GOT3 (cell line): ENCODE measurements at places on chromosomes 7 and 10.

DNA sequence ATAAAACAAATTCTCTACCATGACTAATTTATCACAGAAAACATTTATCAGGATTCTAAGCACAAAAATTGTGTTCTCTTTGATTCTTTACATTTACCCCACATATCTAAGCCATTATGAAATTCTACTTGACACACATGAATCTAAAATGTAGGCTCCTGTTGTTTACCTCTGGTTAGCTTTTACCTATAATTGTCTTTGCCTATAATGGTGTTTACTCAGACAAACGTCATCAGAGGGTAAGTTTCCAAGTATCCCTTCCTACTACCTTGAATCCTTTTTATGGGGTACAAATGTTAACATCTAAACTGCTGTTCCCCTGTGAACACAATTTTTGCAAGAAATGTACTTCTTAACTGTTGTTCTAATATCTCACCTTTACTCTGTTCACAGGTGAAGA is 63.5 kb downstream of the MINDY3 start:
- DNase-seq: no peak

DNA sequence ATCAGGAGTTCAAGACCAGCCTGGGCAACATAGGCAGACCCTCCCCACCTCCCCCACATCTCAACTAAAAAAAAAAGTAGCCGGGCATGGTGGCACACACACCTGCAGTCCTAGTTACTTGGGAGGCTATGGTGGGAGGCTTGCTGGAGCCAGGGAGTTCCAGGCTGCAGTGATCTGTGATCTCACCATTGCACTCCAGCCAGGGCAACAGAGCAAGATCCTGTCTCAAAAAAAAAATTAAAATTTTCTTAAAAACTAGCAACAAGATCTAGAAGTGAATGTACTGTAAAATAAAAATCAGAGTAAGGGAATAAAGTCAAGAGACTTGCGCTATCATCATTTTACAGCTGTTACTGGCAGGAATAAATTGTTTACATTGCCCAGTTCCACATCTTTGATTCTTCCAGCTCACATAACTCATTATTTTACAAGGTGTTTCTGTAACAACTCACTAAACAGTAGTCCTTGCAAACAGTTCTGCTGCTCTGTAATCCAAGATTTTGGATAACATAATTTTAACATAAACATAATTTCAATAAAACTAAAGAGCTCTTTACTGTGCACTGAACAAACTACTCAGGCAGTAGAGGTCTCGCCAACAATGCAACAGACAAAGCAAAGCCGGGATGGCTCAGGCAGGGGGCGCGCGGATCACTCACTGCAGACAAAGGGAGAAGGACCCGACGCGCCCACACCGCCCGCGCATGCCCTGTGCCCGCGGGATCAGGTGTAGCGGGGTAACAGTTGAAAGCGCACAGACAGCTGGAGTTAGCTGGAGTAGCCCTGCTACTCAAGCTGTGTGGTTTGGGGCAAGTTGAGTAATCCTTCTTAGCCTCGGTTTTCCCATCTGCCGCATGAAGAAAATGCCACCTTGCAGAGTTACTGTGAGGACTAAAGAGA is 73.3 kb upstream of the NFE2L3 start:
- peak; percentile 11 for DNase-seq

DNA sequence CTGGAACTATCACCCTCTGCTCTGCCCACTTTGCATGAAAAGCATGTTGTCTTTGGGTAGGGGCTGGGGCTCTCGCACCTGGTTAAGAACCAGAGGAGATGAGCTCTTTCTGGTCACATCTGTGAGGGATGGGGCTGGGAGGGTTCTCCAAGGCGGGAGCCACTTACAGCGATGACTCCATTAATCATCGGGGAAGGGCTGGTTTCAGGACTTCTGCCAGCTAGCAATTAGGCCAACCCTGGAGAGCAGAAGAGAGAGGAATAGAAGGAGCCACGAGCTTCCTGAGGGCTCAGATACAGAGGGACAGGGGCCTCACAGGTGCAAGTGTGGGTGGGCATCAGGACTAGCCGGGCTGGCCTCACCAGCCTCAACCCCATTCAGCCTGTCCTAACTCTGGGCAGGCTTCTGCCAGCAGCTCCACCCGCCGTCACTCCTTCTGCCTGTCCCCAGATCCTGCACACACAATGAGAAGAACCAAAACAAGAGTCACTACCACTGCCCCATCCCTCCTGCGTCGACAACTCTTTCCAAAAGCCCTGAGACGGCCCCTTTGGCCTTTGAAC is 8.4 kb downstream of the AQP1 start:
- DNase-seq: no peak

DNA sequence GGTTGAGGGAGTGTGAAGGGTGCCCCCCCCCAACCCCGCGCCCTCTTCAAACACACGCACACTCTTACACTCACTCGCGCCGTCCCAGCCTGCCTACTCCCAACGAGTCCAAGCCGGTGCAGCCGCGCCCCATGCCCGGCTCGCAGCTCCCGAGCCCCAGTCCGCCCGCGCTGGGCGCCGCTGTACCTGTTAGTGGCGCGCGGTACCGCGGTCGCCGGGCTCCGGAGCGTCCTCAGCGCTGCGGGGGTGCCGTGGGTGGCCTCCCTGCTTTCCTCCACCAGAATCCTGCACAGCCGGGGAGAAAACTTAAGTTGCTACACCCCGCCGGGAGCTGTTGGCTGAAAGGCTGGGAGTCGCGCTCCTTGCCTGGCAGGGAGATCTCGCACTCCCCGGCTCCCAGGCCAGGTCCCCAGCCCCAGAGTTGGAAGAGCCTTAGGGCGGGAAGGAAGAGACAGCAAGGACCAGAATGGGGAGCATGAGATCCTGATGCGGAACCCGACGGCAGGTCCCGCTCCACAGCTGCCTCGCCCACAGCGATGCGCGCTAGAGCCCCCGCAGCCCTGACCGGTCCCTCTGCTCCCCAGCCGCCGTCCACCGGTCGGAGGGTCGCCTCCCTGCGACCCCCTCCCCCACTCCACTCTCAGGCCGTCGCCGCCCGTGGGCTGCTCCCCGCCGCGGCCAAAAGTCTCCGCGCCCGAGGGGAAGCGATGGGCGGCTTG is 863 bp downstream of the ST8SIA6 start:
- DNase-seq: peak; percentile 18

DNA sequence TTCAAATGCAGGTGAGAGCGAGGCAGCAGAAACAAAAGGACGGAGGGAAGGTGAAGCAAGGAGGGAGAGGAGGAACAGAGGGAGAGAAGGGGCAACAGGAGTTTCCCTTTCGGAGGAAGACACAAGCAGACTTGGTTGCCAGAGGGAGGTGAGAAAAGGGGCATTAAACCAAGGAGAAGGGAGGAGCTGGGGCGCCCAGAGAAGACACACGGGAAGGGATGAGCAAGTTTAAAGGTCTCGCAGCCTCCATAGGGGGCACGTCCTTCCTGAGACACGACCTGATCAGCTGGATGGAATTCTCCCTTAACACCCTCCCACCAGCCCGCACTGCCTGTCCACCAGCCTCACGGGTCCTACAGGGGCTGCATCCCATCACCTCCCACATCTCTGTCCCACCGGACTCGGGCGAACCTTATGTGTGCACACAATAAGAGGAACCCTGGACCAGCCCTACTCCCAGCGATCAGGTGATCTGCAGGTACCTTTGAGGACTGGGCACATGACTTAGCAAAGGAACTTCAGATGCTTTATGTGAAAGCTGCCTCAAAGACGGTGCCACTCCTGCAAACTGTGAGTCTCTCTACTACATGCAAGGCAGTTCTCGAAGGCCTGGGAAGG is 251.2 kb downstream of the TNS3 start:
- no peak for DNase-seq

DNA sequence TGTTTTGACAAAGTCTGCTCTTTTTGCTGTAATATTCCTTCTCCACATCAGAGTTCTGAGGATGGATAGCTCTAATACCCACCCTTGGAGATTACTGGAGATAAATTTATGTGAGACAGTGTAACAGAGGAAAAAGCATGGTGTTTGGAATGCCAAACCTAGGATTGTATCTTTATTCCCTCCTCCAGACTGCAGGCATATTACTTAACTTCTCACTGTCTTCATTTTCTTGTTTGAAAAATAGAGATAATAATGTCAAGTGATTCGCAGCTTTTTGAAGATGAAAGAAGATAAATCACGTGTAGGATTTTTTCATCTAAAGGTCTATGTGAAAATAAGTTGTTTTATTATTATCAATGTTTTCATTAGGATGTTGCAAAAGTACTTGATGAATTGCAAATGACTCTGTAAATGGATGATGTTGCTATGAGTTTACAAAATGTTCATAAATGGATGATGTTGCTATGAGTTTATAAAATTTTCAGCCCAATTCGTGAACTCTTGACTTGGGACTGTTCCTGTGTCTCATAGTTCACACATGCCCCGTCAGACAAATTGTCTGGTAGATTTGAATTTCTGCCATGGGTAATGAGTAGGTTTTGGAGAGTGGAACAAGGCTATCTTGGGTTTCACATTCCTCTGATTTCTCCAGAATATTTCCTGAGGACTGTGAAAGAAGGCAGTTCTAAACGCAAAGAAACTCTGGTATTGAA is 113.1 kb upstream of the IGFBP3 start:
- DNase-seq: no peak

GRCh38 chr10:80924063-80924952 is 386.6 kb downstream of the SH2D4B start:
- no peak for DNase-seq

DNA sequence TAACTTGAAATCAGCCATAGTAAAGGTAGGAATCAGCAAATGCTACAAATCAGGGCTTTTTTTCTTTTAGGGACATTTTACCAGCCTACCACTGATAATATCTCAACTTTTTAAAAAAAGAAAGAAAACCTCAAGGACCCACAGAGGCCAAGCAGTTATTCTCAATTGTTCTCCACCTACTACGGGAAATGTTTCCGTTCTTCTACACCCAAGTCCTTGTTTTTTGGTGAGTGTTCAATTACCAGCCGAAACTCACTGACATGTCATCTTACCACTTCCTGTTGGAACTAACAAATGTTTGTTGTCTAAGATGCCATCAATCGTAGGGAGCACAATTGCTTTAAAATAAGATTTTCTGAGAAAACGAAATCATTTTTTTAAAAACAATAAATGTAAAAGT is 50.2 kb upstream of the CDK1 start:
- no peak for DNase-seq

- no peak for DNase-seq
Observed at GRCh38 chr7:33044986-33045385, 17.6 kb downstream of the NT5C3A start.

GRCh38 chr10:6141296-6142151 is 52.7 kb downstream of the RBM17 start:
- DNase-seq: peak; percentile 61

DNA sequence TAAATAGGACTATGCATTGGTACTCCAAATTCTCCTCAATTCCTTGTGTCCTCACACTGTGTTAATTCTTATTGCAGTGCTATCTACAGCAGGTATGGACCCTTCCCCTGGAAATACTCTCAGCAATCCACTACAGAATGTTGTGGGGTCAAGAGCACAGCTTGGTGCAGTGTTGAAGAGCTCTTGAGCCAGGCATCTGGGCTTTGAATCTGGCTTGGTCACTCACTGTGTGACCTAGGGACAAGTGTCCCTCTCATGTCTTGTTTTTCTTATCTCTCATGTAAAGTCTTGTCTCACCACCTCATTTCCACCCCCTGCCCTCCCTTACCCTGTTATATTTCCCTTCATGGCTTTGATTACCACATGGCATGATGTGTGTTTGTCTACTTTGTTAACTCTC is 159.4 kb downstream of the RNLS start:
- no peak for DNase-seq

- no peak for DNase-seq
Observed at GRCh38 chr10:90321132-90321816, 536.6 kb downstream of the HTR7 start.

DNA sequence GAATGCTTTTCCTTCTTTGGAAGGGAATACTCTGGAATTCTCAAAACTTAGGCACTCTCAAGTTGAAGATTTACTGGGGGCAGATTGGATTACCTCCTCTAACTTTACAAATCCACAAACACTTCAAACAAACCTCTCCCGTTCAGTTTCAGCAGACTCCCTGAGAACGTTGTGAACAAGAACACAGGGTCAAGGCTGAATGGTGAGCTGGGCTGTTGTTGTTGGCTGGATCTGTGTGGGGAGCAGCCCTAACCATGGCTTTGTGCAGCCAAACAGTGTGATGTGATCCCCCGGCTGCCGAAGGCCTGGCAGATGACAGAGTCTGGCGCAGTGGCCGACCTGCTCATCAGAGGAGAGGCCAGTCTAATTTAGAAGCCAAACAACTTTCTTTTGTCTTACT is 93.1 kb downstream of the BMPER start:
- DNase-seq: no peak

- no peak for DNase-seq
Observed at GRCh38 chr10:101050208-101051069, 11.3 kb upstream of the KAZALD1 start.

GRCh38 chr10:97278491-97278989 is 13.9 kb downstream of the ARHGAP19 start:
- DNase-seq: no peak

GRCh38 chr7:122790132-122790531 is 87.4 kb upstream of the RNF148 start:
- DNase-seq: no peak

DNA sequence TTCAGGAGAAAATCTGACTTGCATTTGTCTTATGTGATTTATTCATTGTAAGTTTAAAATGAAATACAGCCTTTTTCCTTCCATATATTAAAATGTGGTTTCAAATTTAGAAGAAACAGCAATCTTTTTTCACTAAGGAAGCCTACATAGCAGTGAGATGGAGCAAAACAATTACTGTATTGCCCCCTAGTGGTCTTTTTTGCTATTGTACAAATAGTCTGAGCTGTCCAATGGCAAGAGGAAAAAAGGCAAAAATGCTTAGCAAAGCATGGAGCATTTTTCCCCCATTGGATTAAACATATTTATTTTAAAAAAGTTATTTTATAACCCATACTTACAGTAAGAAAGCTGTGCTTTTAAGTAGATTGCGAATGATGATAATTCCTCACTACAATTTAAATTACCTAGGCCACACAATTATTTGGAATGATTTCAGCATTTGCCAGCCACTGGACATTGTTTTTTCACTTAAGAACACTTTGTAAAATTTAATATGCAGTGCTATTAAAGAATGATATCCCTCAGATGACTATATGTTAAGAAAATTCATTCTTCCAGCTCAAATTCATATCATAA is 119.5 kb downstream of the CPED1 start:
- DNase-seq: no peak
